Coronary artery (tissue), 2 donors: ENCODE measurements at places on chromosomes 7 and 10.

DNA sequence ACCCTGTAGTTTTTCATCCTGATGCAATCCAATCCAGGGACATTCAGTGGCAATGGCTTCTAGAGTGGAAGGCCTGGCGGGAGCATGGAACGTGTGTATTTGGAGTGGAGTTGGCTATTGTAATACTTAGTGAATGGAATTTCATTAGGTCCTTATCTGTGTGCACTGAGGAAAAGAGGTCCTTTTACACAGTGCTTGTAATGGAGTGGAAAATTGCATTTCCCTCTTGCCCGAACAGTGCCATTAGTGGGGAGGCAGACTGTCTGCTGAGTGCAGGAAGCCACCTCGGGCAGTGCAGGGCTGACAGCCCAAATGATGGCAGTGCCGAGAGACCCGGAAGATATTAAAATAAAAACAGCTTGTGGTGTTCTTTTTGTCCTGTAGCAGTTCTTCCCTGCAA, 786.6 kb downstream of the LRMDA start:
- DNase-seq: no peak

DNA sequence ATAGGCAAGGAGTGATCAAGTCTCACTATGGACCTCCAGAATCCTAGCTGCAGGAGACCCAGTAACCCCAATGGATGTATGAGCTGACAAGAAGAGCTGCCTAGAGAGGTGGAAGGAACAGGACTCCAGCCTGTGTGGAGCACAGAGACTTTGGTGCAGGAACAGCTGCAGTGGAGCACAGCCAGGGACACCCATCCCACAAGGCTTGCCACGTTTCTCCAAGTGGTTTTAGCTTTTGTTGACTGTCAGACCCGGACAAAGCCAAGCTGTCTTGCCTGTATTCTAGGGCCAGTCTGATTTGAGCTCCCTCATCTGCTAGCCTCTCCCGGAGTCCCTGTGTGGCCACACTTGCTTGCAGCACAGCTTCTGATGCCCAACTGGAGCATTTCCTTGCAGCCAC, 224.7 kb downstream of the CHRM2 start:
- no peak for DNase-seq

GRCh38 chr10:11638055-11638698, 26.7 kb upstream of the USP6NL start:
- no peak for DNase-seq

GRCh38 chr10:133196936-133197758, 32.9 kb upstream of the UTF1 start:
- no peak for DNase-seq

DNA sequence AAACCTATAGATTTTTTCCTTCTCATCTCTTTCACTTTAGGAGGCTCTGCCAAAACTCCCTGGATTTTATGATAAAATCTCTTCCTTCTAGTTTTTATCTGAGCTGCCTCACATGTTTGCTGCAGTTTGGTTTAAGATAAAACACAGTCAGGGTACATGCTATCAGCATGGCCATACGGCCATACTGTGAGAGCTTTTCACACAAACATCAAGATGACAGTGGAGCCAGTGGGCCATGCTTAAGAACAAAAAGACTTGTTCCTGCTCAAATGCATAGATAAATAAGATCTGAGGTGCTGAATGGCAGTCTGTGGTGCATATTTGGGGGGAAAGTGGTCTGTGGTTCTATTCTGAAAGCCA, 91.0 kb downstream of the ELMO1 start:
- no peak for DNase-seq

DNA sequence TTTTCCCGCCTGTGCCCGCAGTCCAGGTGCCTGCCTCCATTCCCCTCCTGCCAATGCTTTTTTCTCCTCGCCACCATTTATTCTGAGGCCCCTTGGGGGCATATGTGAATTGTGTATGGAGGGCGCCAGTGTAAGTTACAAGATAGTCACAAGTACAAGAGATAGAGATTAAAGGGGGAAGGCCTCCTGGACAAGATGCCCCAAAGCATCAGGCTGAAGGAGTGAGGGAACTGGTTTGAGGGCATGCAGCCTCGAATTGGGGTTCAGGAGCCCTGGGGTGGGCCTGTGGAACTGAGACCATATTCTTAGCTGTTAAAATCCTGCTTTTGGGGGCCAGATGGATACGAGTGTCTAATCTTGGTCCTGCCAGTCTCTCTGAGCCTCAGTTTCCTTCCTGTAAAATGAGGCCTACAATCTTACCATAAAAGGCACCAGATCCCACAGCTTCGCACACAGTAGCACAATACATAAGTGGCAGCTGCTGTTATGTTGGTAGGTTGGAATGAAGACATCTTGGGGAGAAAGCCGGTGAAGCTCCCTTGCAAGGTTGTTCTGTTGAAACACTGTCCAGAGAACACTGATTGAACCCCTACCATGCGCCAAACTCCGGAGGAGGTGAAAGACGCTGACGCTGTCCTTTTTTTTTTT, 545 bp upstream of the COMTD1 start:
- no peak for DNase-seq

DNA sequence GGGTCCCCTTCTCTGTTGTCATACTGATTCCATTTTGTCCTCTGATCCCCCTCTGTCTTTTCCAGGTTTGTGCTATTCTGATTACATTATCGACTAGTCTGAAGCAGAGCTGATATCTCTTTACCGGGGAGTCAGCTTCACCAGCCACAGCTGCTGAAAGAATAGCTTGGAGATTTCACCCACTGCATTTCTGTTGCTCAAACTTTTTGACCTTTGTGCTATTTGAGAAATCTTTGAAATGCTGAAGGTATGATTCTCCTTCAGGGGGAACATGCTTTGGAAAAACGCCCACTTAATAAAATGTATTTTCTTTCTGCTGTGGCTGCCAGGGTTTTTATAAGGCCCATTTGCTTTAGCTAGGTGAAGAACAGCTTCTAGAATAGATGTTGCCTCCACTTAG, 197.8 kb upstream of the TCF7L2 start:
- no peak for DNase-seq

GRCh38 chr7:51233374-51233773, 83.2 kb downstream of the COBL start:
- DNase-seq: no peak

DNA sequence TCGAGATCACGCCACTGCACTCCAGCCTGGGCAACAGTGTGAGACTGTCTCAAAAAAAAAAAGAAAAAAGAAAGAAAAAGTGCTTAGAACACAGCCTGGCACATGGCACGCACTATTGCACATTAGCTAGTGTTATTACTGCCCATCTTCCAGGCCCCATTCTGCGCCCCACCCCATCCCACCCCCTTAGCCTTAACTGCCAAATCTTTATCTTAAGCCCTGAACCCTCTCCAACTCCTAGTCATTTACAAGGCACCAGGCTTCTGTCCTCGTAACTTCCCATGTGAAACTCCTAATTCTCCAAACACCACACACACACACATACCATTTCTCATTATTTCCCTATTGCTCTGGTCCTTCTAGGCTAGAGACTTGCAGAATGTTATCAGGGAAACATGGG, 4.8 kb downstream of the FRAT2 start:
- DNase-seq: no peak

DNA sequence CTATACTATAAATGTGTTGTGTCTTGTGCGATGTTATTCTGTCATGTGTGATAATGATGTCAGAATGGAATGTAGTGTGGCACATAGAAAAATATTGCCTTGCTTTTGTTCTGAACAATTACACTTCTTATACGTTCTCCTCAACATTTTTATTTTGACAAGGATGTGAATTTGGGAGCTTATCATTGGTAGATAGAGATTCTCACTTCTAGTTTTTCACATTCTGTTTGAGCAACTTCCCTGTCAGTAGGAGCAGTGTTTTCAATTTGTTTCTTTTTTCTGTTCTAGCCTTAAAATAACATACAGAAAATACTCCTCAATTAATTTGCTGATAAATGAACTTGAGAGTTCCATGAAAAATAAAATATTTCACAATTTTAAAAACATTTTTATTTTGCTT, 17.6 kb downstream of the SUN3 start:
- no peak for DNase-seq

- DNase-seq: no peak
Measured at GRCh38 chr10:114486938-114487814, 82.9 kb upstream of the AFAP1L2 start.

GRCh38 chr7:45865594-45866410, 7.1 kb downstream of the CCDC201 start:
- no peak for DNase-seq

GRCh38 chr7:68980011-68980410, 618.3 kb upstream of the AUTS2 start:
- DNase-seq: no peak
